CD4-positive, alpha-beta T cell treated with Interleukin-2 at 100 ng/mL for 4 hours (primary cell): ENCODE measurements at places on chromosomes 12 and 14.

DNA sequence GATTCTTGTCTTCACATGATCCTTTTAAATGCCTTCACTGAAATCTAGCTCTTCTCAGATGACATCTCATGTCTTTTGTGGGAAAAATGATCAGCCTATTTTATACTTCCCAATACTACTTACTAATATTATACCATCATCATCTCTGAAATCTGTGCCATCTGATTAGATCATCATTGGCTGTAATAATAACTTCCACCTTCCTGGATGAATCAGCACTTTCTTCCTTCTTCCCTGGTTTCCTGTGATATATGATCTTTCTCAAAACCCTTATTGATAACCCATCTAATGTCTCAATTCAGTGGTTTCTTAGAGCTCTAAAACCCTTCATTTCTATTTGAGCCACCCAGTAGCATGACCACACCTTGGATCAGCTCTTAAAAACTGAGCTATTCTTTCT lies 30.9 kb downstream of the GPR137C start:
- no peak for DNase-seq

DNA sequence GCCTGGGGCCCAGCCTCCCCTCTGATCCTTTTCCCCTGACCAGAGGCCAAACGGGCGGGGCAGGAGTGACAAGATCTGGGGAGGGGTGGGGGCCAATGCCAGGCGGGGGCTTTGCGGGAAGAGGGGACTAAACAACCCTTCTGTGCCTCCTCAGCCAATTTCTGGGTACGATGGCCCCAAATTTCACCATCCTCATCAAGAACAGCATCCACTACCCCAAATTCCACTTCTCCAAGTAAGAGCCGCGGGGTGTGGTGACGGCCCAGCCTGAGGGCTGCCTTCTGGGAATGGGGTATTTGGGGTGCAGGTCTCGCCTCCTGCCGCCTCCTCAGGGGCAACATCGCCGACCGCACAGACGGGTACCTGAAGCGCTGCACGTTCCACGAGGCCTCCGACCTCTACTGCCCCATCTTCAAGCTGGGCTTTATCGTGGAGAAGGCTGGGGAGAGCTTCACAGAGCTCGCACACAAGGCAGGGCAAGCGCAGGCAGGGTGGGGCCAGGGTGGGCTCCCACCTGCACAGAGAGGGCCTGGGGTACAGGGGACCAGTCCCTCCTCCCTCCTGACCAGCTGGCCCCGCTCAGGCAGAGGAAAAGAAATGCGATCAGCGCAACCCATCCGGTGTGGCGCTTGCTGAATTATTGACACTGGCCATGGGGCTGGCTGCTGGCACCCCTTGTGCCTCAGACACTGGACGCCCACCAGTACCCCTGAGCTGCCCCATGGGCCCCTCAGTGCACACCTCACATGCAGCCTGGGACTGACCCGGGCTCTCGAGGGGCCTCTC lies 1.7 kb downstream of the P2RX2 start:
- no peak for DNase-seq

DNA sequence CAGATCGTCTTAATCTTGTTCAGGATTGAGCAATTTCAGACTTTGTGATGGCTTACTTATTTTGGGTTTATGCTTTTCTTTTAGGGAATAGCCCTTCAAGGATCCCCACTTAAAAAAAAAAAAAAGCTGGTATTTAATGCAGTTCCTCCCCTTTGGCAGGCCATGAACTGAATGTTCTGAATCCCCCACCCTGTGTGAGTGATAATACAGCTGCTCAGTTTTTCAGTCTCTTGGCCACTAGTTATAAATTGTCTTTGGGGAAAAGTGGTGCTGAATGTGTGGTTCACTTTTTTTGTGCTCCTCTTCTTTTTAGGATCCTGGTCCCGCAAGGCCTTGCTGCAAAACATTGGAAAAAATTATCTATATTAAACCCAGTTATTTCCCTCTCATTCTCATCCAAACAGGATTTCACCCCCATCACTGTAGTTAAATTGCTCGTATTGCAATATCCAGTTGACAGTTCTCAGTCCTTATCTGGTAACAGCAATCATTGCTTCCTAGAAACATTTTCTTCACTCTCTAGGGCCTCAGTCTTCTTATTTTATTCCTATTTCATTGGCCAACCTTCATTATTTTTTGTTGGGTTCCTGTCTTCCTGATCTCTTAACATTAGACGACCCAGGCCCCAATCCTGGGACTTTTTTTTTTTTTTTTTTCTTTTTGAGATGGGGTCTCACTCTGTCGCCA lies 73.1 kb upstream of the PAWR start:
- no peak for DNase-seq

GRCh38 chr12:32586390-32586789 lies 92.7 kb upstream of the DNM1L start:
- no peak for DNase-seq

DNA sequence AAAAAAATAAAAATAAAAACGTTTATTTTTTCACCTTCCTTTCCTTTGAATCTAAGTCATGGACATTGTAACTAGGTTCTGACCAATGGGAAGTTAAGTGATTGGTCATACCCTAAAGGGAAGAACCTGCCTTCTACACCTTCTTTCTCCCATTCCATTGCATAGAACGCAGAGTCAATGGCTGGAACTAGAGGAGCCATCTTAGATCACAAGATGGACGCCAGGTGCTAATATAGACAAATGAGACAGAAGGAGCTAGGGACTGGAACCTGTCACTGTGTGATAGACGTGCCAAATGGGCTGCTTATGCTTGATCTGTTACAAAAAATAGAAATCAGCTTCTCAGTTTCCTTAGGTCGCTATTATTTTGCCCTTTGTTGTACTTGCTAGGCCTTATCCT lies 606.6 kb downstream of the MED13L start:
- DNase-seq = no peak
